Bronchial epithelial cell (primary cell): ENCODE measurements at places on chromosomes 5 and 9. TPM values are rescaled to one million over a fixed set of nuclear protein-coding genes. Genes with fewer than 3 reads are reported as not detected.
A peak's percentile ranks its signal among the peaks of the same experiment; 100 is the strongest.

The ZDHHC11B gene
- total RNA-seq, result under 0.01 and 0.51 TPM in 2 replicates

The SPINK4 gene
- not detected in 2 replicates for total RNA-seq

GRCh38 chr9:94932652-94933510 is 206.4 kb downstream of the AOPEP start:
- no peak for DNase-seq

GRCh38 chr5:149319174-149319573 is 26.1 kb upstream of the GRPEL2 start:
- DNase-seq, result no peak

DNA sequence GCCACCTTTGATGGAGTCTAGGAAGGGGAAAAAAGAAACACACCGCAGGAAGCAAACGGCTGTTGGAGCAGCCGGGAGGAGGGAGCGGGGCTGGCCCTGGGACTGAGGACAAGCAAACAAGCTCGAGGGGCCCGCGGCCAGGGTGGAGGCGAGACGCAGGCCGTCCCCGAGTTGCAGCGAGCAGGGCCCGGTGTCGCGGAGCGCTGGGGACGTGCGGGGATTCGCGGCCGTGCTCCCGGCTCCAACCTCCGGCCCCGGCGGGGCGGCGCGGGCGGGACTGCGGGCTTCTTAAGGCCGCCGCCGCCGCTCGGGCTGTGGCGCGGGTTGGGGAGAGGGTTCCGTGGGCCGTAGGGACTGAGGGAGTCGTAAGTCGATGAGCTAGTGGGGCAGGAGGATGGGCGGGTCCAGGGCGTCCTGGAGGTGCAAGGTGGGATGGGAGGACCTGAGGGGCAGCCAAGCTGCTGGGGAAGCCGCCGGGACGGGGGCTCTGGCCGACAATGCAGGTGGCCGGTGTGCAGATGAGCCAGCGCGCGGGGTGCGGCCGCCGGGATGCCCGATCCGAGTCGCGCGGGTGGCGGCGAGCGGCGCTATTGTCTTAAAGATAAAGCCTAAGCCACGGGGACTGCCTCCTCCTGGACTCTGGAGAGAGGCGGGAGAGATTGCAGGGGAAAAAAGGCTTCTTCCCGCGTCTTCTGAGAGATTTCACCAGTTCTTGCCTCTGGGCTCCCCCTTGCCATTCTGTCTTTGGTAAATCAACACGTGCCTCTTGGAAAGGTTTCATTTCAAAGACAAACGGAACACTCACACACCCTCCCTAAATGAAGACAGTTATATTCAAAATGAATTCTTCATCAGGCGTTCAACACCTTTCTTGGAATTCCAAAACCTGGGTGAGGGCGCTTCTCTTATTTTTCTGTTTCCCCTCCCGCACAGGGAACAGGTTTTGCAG is 1.6 kb upstream of the HAPLN1 start:
- peak; percentile 4 for DNase-seq
